Fibroblast of skin of right biceps (primary cell): ENCODE measurements at places on chromosomes 1 and 21.

DNA sequence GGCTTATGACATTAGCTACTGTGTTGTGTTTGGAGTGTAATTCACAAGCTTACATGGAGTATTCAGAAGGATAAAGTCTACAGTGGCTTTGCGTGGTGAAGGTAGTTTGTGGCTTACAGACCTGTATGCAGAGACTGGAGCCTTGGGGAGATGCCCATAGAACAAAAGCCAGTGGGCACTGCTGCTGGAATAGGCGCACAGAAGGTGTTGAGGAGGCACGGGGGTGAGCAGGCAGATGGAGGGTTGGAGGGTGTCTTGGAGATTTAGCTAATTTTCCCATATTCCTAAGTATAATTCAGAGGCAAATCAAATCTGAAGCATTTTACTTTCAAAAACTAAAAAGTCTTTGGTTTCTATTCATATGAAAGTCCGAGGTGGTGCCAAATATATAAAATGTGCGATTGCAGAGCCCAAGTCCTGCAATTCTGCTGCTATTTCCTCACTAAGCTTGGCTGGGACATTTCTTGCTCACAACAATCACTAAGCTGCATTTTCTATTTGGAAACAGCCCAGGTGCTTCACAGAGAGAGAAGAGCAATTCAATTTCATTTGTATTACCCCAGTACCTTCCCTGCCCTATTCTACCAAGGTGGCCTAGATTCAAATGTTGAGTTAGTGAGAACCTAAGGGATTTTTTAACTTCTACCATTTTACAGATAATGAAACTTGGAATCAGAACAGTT lies 48.5 kb downstream of the FH start:
- DNase-seq: no peak

DNA sequence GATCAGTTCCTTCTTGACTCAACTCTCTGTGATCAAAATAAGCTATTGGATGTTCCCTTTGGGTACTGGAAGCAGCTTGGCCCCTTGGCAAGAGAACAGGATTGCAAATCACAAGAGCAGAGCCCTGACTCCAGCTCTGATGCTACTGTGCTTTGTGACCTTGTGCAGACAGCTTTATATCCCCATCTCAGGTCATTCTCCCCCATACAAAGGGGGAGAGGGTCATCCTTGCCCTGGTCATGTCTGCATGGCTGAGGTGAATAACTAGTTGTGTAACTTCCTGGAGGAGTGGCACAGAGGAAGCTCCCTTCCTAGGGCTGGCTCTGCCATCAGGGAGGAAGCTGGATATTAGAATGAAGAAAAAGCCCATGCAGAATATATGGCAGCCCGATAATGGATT lies 142.9 kb downstream of the DHRS3 start:
- no peak for DNase-seq

- DNase-seq: no peak
These were observed 112.5 kb downstream of the ADSS2 start for GRCh38 chr1:244339073-244339692.

DNA sequence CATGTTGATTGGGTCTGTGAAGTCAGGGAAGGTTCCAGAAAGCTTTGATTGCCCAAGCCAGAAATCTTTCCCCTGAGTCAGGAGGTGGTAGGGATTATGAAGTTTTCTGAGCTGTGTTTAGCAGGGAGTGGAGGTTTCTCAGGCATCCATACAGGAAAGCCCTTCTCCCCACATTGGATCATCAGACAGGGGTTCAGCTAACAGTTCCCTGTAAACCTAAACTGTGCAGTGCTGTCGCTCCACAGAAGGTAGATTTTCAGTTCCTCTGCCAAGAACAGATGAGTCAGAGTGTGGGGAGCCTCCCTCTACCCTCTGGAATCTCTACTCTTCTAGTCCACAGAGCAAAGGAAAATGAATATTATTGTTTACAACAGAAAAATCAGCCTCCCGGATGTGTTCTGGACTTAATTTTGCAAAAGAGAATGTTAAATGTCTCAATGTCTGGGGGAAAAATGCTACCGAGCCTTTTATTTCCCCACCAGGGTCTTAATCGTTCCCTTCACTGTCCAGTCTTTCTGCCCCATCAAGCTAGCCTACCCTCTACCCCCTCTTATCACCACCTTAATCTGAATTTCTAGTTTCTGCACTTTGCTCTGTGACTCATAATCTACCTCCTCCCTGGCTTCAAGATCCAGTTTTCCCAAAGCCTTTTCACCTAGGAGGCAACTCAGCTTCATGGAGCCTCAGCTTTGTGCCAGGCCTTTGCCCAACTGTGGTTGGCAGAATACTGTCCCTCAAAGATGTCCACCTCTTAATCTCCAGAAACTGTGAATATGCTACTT lies 355.6 kb downstream of the PRDM2 start:
- peak; percentile 37 for DNase-seq

DNA sequence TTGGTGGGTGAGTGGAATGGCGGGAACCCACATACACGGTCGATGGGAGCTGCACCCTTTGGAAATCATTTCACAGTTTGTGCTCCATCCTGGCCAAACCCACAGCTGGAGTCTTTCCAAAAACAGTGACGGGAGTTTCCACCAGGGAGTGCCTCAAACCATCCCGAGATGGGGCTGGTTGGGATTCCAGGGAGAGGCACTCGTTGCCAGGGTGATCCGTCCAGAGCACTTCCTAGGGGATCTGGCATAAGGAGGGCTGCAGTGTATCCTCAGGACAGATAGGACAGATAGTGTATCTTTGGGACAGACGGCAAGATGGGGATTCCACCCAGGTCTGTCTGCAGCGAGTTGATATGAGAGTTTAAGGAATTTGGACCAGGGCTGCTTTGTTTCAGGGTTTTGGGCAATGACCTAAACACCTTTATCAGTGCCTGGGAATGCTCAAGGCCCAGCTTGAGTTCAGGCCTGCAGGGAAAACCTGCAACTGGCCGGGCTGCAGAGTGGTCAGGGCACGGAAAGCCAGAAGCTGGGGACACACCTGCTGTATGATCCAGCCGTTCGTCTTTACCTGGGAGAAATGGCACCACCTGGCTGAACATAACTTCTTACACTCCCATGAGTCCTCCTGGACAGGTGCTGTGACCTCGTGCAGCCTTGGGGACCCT lies 3.4 kb upstream of the POFUT2 start:
- DNase-seq: peak; percentile 47

GRCh38 chr1:202162047-202162417 lies 1.6 kb upstream of the PTPN7 start:
- DNase-seq: no peak

DNA sequence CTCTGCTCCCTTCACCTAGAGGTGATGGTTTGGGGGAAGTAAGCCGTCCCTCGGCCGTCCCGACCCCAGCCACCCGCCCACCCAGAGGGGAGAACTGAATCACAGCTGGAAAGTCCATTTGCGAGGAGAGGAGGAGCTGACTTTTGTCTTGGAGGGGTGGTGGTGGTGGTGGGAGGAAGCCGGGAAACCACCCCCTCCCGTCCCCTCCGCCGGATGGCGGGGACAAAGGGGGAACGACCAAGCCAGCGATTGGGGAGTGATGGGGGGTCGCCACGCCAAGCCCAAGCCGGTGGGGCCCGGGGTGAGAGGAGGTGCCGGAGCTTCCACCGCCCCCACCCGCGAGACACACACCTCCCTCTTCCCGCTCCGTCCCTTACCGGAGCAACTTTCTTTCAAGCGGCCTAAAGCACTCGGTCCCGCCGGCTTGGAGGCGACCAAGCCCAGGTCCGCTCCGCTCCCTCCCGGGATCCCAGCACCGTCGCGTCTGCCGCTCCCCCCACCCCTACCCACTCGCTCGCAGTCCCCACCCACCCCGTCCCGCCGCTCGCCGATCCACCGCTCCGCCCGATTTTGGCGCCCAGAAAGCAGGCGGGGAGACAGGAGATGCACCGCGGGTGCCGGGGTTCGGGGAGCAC lies 540 bp downstream of the ARHGEF2 start:
- DNase-seq: peak; percentile 49

- no peak for DNase-seq
These were observed 26.8 kb downstream of the NFIA start for GRCh38 chr1:61109158-61109557.

DNA sequence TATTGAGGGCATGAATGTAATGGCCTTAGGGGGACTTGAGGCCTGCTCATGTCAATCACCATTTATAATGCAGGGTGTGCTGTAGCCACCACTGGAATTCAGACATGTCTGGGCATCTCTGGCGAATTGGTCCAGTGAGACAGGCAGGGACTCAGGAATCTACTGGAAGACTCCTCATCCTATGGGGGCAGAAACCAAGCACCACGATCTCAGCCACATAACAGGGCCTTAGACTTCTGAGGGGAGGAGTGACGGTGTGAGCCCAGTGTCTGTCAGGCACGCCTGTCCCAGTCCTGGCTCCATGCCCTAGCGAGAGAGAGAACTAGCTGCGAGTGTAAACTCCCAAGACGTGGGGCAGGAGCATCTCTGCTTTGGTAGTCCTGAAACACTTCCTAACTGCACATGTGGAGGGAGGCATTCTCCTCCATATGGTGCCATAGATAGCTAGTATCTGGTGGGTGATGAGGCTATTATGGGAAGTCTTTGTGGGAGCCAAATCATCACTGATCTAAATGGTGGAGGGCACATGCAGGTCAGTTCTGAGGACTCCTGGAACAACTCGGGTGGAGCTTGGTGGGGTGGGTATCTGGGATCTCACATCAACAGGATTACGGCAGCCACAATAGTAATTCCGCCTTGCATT lies 29.8 kb upstream of the KIAA0040 start:
- no peak for DNase-seq

DNA sequence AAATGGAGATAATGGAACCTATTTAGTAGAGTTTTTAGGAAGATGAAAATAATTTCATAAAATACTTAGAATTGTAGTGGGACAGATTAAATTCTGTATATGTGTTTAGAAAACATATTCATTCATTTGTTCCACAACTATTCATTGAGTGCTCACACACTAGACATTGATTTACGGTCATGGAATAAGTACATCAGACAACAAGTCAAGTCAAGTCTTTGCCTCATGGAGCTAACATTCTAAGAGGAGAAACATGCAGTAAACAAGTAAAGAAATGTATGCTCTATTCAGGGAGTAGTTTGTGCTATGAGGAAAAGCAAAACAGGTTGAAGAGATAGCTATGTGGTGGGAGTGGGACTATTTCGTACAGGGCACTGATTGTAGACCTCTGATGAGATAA lies 9.0 kb downstream of the BTBD19 start:
- DNase-seq: no peak

- DNase-seq: no peak
These were observed 1.2 kb downstream of the ZFP69 start for GRCh38 chr1:40478276-40478675.

- DNase-seq: no peak
These were observed 102.0 kb downstream of the CYYR1 start for GRCh38 chr21:26471099-26471471.

- no peak for DNase-seq
These were observed 44.8 kb downstream of the RUNX1 start for GRCh38 chr21:35004314-35004713.

- no peak for DNase-seq
These were observed 36.9 kb upstream of the OR2B11 start for GRCh38 chr1:247494767-247495166.

GRCh38 chr1:18707696-18708257 lies 77.1 kb downstream of the PAX7 start:
- no peak for DNase-seq

DNA sequence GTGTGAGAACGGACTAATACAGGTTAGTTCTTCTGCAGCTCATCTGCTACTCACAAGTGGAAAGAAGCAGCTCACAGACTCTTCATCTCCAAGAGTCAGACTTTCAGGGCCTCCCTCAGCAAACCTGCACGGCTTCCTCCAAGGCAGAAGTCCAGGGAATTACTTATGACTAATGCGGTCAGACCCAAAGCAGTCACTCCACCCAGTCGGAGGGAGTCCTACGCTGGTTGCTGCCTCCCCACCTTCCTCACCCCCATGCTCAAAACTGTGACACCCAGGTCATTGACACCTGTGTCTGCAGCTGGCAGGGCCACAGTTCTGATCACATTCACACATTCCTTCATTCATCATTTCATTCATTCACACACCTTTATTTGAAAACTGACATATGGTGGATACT lies 38.4 kb upstream of the PRDM2 start:
- peak; percentile 35 for DNase-seq

DNA sequence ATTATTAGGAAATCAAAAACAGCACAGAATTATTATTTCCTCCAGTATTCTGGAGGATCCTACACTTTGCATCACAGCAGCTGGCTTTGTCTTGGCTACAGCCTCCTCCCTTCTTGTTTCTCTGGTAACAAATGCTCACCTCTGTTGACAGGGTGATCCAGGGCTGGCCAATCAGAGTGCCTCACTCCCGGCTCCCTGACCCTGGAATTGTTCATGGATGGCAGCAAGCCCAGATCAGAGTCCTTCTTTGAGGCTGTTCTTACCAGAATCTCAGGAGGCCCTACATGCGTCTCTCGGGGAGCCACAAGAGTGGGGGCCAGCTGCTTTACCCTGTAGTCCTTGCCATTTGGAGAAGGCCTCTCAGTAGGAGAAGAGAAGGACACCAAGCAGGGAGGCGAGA lies 48.4 kb upstream of the IGSF5 start:
- DNase-seq: no peak

DNA sequence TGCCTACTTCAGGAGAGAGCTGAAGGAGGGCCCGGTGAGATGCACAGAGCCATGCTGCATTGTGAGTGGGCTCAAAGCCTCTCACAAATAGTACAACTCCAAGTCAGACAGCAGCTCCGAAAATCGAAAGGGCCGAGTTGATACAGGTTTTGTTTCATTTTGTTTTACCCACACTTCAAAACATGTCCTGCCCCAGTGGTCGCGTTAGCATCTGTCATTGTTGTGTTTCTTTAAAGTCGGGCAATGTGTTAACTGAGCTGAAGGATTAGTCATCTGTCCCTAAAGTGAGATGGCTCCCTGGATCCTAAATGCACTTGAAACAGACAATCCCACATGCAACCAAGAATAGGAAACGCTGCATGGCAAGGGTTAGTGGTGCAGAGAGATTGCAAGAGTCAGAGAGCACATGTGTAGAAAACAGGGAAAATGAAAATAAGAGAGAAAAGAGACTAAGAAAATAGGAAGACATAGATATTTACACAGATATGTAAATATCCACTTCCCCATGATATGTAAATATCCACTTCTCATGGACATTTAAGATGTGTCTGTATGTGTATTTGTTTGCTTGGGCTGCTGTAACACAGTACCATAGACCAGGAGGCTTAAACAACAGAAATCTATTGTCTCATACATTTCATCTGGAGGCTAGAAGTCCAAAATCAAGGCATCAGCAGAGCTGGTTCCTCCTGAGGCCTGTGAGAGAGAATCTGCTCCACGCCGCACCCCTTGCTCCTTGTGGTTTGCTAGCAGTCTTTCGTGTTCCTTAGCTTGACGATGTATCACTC lies 131.4 kb upstream of the RAB4A start:
- DNase-seq: no peak

DNA sequence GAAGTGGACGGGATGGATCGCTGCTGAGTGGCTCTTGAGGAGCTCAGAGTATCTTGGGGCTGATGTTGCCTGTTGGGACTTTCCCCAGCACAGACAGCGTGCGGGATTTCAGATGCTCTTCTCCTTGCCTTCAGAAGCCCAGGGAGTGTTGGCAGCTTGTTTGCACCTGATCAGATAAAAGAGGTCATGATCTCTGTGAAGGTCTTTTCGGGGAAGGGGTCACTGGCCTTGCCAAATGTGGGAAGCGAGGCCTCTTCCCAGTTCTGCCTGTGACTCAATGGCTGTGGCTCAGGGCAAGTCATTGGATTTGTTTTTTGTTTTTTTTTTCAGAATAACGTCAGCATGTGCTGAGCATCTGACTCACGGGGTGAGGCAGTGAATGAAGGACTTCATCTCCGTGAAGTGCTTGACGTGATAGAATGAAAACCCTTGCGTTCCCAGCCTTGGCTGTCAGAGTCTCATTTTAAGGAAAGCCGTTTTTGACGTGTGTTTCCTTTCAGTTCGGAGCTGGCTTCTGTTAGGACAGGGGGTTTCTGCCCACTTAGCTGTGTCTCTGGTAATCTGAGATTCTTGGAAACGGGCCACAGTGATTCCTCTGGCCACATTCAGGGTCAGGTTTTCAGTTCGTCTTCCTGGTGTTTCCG lies 46.7 kb downstream of the GALNT2 start:
- peak; percentile 94 for DNase-seq
